ENCODE measurements at places on chromosomes 3 and 15. TPM values are rescaled to one million over a fixed set of nuclear protein-coding genes. Genes with fewer than 3 reads are reported as not detected.

Gene CFAP100
- total RNA-seq: not detected

Gene ZNF860
- 0.10 TPM for total RNA-seq

Gene PTPRG
- 2.1 TPM for total RNA-seq

Gene ZDHHC3
- total RNA-seq: 65.6 TPM

Gene LYZL4
- total RNA-seq: not detected

Gene DOCK3
- total RNA-seq: 1.5 TPM

Gene SERINC4
- 0.17 TPM for total RNA-seq

Gene FEZF2
- total RNA-seq: not detected

Gene CCDC39
- total RNA-seq: not detected

Data from T-helper 1 cell treated with Interleukin-12 subunit alpha and Interleukin-12 subunit beta and Interleukin-4 antibody, amounts not matched to agents 30 ng/mL and 1 ng/mL, for 36 hours (primary cell).